Large intestine (tissue), 12 donors: ENCODE measurements at places on chromosomes 2 and 18.

DNA sequence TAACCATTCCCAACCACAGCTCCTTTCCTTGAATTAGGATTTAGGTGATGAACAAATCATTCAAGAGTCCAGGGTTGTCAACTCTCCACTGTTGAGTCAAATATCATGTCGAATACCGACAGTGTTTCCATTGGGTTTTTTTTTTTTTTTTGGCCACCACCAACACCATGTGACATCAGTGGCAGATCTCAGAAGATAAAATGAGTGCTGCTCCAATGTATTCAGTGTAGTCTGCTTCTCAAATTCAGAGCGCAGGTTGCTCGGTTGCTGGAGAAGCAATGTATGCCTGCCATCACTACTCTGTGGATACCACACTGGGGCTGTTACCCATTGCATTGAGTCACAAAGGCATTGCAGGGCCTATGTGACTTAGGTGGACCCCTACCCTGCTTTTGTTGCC lies 10.8 kb upstream of the ATL2 start:
- no peaks in the 10 kb centered on the region for H3K36me3 ChIP-seq
- H3K27me3 ChIP-seq: no peaks in the 10 kb centered on the region
- no peaks in the 10 kb centered on the region for H3K4me1 ChIP-seq
- H3K4me3 ChIP-seq: no peak overlapping the region
- H3K27ac ChIP-seq: no peak overlapping the region

GRCh38 chr2:192978395-192978794 lies 783.7 kb upstream of the TMEFF2 start:
- no peaks in the 10 kb centered on the region for H3K27me3 ChIP-seq
- H3K36me3 ChIP-seq: no peaks in the 10 kb centered on the region
- no peak overlapping the region for H3K4me3 ChIP-seq
- no peak overlapping the region for H3K27ac ChIP-seq
- no peaks in the 10 kb centered on the region for H3K4me1 ChIP-seq

DNA sequence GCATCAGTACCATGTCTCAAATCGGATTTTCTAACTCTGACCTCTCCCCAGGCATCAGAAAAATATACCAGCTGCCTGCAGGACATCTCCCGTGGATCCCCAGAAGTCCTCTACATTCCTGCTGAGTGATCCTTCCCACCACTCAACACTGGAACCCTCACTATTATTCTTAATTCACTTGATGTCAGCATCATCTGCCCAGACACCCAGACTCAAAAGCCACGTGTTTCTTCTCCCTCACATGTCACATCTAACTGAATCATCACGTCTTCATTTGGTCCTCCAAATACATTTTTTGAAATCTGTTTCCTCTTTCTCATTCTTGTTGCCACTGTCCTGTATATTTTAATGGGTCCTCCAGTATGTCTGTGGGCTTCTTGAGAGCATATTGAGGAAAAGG lies 218.6 kb downstream of the HRH4 start:
- H3K27ac ChIP-seq: no peak overlapping the region
- DNase-seq: no peak
- H3K4me1 ChIP-seq: no peaks in the 10 kb centered on the region
- H3K36me3 ChIP-seq: no peaks in the 10 kb centered on the region
- no peak overlapping the region for H3K4me3 ChIP-seq

- H3K4me1 ChIP-seq: no peaks in the 10 kb centered on the region
- DNase-seq: no peak
- no peaks in the 10 kb centered on the region for H3K27me3 ChIP-seq
- no peak overlapping the region for H3K27ac ChIP-seq
- no peak overlapping the region for H3K4me3 ChIP-seq
- H3K36me3 ChIP-seq: no peaks in the 10 kb centered on the region
These were observed 25.7 kb downstream of the SGPP2 start for GRCh38 chr2:222450021-222450420.

- DNase-seq: no peak
- peaks cover 44% of the 10 kb centered on the region for H3K36me3 ChIP-seq
- no peaks in the 10 kb centered on the region for H3K4me1 ChIP-seq
- no peak overlapping the region for H3K4me3 ChIP-seq
These were observed 145.0 kb downstream of the MAP4K4 start for GRCh38 chr2:101842471-101842870.

DNA sequence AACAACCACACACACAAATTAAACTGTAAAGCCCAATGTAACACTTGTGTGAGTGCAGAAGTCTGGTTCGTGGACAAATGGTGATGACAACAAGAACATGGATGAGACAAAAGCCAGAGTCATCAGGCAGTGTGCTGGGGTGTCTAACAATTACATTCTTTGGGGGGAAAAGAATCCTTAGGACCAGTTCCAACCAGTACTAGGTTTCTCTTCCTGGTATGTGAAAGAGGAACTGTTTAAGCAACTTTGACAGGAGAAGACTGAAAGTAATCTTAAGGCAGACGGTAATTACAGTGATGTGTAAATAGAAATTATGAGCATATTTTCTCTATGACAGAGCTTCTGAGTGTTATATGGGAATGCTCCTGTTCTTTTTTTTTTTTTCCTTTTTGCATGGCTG lies 133.4 kb downstream of the AFF3 start:
- no peaks in the 10 kb centered on the region for H3K4me1 ChIP-seq
- no peak for DNase-seq
- peaks cover 6% of the 10 kb centered on the region for H3K36me3 ChIP-seq
- no peak overlapping the region for H3K27ac ChIP-seq

DNA sequence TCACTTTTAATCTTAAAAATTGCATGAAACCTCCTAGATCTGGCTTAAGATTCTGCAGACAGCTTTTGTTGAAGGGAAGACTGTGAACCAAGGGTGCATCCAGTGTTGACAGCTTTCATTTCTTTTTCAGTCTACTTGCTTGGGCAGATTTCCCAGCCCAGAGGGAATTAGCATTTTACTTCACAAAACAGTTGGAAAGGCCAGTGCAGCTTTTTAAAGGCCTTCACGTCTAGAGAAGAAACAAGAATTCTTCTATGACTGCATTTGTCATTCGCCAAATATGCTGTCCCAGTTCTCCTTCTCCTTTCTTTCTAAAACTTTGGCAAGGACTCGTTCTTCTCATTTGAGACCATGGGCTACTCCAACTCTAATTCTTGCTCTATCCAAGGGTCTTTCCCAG lies 17.4 kb downstream of the NTSR2 start:
- H3K36me3 ChIP-seq: no peaks in the 10 kb centered on the region
- no peak overlapping the region for H3K4me3 ChIP-seq
- peaks cover 4% of the 10 kb centered on the region for H3K27me3 ChIP-seq
- no peaks in the 10 kb centered on the region for H3K4me1 ChIP-seq
